Uterus (tissue), 4 donors: ENCODE measurements at places on chromosomes 1 and 21.

DNA sequence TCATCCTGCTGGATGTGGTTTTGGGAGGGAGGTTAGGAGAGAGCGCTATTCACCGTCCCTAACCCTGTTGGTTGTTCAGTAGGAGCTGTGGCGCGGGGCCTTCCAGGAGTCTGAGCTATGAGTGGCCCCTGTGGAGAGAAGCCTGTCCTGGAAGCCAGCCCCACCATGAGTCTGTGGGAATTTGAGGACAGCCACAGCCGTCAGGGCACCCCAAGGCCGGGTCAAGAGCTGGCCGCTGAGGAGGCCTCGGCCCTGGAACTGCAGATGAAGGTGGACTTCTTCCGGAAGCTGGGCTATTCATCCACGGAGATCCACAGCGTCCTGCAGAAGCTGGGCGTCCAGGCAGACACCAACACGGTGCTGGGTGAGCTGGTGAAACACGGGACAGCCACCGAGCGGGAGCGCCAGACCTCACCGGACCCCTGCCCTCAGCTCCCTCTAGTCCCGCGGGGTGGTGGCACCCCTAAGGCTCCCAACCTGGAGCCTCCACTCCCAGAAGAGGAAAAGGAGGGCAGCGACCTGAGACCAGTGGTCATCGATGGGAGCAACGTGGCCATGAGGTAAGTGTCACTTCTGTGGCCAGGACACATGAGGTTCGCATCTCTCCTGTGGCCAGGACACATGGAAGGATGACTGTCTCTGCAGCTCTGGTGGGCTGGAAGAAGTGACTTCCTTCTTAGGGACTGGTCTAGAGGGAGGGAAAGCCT lies 1.2 kb downstream of the ZC3H12A start:
- peak overlapping the region; percentile 85 for H3K27ac ChIP-seq
- peak overlapping the region; percentile 92 for H3K4me3 ChIP-seq
- peaks cover 14% of the 10 kb centered on the region for H3K4me1 ChIP-seq
- H3K27me3 ChIP-seq = no peaks in the 10 kb centered on the region
- DNase-seq = no peak
- no peaks in the 10 kb centered on the region for H3K36me3 ChIP-seq

DNA sequence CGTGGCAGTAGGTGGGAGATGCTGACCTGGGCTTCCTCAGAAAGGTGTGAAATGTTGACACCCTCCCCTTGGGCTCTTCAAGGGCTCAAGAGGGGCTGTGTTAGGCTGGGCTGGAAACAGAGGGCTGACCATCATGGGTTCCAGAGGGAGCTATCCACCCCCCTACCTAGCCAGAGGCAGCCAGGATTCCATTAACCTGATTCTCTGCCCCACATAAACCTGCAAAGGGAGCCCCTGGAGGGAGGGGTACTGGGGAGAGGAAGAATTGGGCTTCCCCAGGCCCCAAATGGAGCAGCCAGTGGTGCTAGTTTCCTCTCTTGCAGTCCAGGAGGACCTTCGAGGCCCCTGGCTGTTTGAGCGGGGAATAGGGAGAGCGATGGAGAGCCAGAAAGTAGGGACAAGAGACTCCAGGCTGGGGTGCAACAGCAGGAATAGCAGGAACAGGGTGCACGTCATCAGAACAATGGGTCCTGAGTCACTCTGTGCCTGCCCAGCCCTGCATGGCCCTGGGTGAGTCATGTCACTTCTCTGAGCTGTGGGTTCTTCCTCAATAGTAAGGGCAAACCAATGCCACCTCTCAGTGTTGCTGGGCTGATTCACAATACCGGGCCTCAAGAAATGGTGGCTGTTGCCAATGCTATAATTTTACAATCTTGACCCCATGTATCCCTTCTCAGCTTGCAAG lies 121.2 kb downstream of the EPHB2 start:
- DNase-seq = no peak
- no peak overlapping the region for H3K4me3 ChIP-seq
- no peaks in the 10 kb centered on the region for H3K4me1 ChIP-seq
- H3K27me3 ChIP-seq = no peaks in the 10 kb centered on the region
- H3K27ac ChIP-seq = no peak overlapping the region
- no peaks in the 10 kb centered on the region for H3K36me3 ChIP-seq

DNA sequence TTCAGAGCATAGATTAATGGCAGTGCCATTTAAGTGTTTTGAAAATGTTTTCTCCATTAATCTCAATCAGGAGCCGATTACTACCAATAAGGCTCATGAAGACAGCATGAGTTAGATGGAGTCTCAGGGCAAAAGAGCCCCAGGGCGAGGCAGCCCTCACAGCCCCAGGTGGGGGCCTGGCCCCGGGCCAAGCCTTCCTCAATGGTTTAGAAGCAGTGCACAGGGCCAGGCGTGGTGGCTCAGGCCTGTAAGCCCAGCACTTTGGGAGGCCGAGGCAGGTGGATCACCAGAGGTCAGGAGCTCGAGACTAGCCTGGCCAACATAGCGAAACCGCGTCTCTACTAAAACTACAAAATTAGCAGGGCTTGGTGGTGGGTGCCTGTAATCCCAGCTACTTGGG lies 348.1 kb upstream of the VAMP3 start:
- no peak for DNase-seq
- no peaks in the 10 kb centered on the region for H3K4me1 ChIP-seq
- no peaks in the 10 kb centered on the region for H3K27me3 ChIP-seq
- no peak overlapping the region for H3K4me3 ChIP-seq
- H3K36me3 ChIP-seq = no peaks in the 10 kb centered on the region

DNA sequence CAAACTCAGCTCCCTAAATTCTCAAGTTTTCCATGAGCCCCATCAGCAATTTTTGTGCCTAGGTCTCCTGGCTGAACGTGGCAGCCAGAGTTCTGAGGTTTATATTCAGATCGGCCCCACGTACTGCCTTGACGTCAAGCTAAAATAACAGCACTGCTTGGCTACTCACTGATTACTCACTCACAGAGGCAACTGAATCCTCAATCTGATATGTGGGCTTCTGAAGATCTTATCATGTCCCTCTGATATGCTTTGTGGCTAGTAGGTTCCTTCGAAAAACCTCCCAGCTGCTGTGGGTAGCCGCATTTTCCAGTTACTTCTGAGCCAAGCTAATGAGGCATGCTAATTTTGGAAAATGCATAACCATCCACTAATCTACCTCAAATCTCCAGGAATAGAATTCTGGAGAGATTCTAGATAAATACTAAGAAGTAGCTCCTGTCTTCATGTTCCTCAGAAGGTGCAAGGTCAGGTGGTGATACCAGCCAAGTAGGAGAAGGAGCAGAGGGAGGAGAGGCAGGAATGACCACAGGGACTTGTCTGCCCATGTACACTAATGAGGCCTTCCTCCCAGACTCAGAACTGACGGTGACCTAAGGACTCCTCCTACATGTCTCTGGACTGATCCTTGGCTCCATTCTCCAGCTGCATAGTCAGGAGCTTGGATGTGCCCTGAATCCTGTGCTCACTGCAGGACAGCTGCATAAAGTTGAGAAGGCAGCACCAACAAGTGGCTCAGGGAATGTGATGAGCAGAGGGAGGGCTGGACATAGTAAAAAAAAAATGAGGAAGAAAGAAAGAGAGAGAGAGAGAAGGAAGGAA lies 263.7 kb downstream of the TNR start:
- H3K36me3 ChIP-seq = no peaks in the 10 kb centered on the region
- no peak for DNase-seq
- H3K27ac ChIP-seq = no peak overlapping the region
- no peaks in the 10 kb centered on the region for H3K4me1 ChIP-seq

- DNase-seq = no peak
- no peaks in the 10 kb centered on the region for H3K27me3 ChIP-seq
- no peak overlapping the region for H3K27ac ChIP-seq
- H3K4me1 ChIP-seq = no peaks in the 10 kb centered on the region
- H3K4me3 ChIP-seq = no peak overlapping the region
- no peaks in the 10 kb centered on the region for H3K36me3 ChIP-seq
Measured at GRCh38 chr21:33185852-33186251, 43.9 kb upstream of the IFNAR2 start.

DNA sequence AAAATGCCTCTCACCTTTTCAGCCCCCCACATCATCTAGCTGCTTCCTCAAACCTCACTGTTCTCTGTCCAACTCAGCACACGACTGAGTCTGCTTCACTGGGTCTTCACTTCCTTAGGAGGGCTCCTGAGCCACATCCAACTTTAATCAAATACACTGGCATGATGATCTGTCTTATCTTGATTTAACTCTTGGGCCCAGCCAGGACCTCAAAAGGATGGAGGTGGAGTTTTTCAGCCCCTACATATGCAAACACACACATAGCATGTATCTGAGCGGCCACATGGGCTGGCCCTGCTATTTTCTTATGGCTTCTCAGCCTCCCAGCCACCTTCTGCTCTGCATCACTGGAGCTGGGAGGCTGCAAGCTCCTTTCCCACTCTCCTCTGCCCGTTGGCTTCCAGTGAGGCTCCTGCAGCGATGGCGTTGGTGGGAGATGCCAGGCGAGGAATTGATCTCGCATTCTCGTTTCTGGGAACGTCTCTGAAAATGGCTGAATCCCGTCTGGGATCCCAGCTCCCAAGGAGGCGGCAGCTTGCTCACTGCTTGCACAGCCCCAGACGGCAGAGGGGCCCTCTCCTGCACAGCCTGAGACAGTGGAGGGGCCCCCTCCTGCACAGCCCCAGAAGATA lies 1.8 kb upstream of the PRXL2B start:
- peak overlapping the region; percentile 98 for H3K27ac ChIP-seq
- no peaks in the 10 kb centered on the region for H3K27me3 ChIP-seq
- no peaks in the 10 kb centered on the region for H3K36me3 ChIP-seq
- peak overlapping the region; percentile 90 for H3K4me3 ChIP-seq

GRCh38 chr1:235017191-235017590 lies 111.4 kb downstream of the TOMM20 start:
- no peaks in the 10 kb centered on the region for H3K27me3 ChIP-seq
- DNase-seq = peak; percentile 6
- H3K27ac ChIP-seq = no peak overlapping the region
- H3K4me3 ChIP-seq = no peak overlapping the region
- H3K36me3 ChIP-seq = no peaks in the 10 kb centered on the region
- H3K4me1 ChIP-seq = peaks cover 6% of the 10 kb centered on the region

- no peaks in the 10 kb centered on the region for H3K36me3 ChIP-seq
- no peak for DNase-seq
- H3K27ac ChIP-seq = no peak overlapping the region
- H3K4me1 ChIP-seq = no peaks in the 10 kb centered on the region
Measured at GRCh38 chr1:51156752-51157151, 54.7 kb downstream of the C1orf185 start.

- peak overlapping the region; percentile 13 for H3K27ac ChIP-seq
- no peaks in the 10 kb centered on the region for H3K27me3 ChIP-seq
- no peaks in the 10 kb centered on the region for H3K36me3 ChIP-seq
Measured at GRCh38 chr1:184892116-184892515, 82.2 kb downstream of the NIBAN1 start.

- DNase-seq = no peak
- no peak overlapping the region for H3K4me3 ChIP-seq
- no peaks in the 10 kb centered on the region for H3K27me3 ChIP-seq
Measured at GRCh38 chr21:34808569-34809204, 139.9 kb downstream of the CLIC6 start.

DNA sequence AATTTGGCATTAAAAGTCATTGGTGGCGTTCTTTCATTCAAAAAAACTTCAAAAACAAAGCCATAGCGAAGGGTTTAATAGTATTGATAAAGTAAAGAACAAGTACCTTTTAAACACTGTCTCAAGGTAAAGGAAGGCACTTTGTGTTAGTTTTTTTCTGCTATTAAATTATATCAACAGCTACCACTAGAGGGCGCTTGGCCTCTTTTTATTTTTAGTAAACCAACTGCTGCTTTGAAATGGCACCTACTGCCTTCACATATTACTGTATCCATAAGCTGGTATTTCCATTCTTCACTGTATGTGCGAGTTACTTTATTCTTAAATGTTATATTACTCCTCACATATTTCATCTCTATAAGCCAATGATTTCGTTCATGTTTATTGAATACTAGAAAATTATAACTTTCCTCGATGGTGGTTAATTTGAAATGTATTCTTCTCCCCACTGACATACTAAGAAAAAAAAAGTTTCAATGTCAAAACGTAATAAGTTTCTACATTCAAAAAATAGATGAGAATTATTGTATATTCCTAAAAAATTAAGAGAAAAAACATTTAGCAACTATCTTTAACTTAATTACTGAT lies 125.7 kb upstream of the CXADR start:
- H3K27ac ChIP-seq = no peak overlapping the region
- no peak overlapping the region for H3K4me3 ChIP-seq
- peak; percentile 53 for DNase-seq
- H3K4me1 ChIP-seq = no peaks in the 10 kb centered on the region

- H3K27ac ChIP-seq = no peak overlapping the region
- H3K27me3 ChIP-seq = no peaks in the 10 kb centered on the region
- H3K4me3 ChIP-seq = no peak overlapping the region
- H3K36me3 ChIP-seq = no peaks in the 10 kb centered on the region
- no peaks in the 10 kb centered on the region for H3K4me1 ChIP-seq
- no peak for DNase-seq
Measured at GRCh38 chr21:14092834-14093560, 117.8 kb downstream of the LIPI start.

GRCh38 chr1:157540160-157540748 lies 12.1 kb downstream of the FCRL5 start:
- H3K36me3 ChIP-seq = no peaks in the 10 kb centered on the region
- DNase-seq = no peak
- no peak overlapping the region for H3K4me3 ChIP-seq
- H3K27ac ChIP-seq = no peak overlapping the region
- no peaks in the 10 kb centered on the region for H3K27me3 ChIP-seq
- H3K4me1 ChIP-seq = no peaks in the 10 kb centered on the region

DNA sequence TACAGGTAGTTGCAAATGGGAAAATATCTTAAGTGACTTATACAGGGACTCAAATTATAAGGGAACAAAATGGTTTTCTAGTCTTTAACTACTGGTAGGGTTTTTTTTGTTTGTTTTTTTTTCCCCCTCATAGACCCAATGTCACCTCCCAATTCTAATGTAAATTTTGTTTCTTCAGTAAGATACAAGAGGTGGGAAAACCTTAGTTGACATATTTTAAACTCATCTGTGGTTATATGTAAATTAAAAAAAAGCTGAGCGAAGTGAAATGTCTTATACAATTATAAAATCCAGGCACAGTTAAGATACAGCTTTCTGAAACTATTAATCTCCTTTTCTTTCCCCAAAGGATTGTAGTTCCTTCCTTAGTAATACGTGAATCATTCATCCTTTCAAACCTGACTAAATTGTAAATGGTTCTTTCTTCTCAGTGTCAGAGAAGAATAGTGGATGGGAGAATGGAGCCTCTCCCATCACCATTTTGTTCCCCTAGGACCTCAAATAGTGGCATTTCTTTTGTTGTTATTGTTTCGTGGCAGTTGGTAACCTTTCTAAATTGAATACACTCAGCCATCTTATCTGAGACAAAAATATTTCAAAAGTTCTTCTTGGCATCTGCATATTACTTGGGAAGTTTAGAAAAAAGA lies 11.2 kb downstream of the TSEN15 start:
- no peak overlapping the region for H3K4me3 ChIP-seq
- no peaks in the 10 kb centered on the region for H3K36me3 ChIP-seq
- no peak for DNase-seq
- no peaks in the 10 kb centered on the region for H3K27me3 ChIP-seq
- no peaks in the 10 kb centered on the region for H3K4me1 ChIP-seq

- no peaks in the 10 kb centered on the region for H3K27me3 ChIP-seq
- DNase-seq = no peak
- no peaks in the 10 kb centered on the region for H3K36me3 ChIP-seq
- H3K27ac ChIP-seq = no peak overlapping the region
Measured at GRCh38 chr1:94886361-94886760, 40.5 kb downstream of the CNN3 start.
